ENCODE measurements at places on chromosomes 3 and 15. TPM values are rescaled to one million over a fixed set of nuclear protein-coding genes. Genes with fewer than 3 reads are reported as not detected.
A peak's percentile ranks its signal among the peaks of the same experiment; 100 is the strongest.

Gene APH1B
- 22.9 TPM for total RNA-seq

Gene TUSC7
- not detected for total RNA-seq

Gene PCBP4
- 16.4 TPM for total RNA-seq

Gene POPDC2
- total RNA-seq, result 0.19 TPM

Gene PLA1A
- total RNA-seq, result not detected

Gene TMC3
- total RNA-seq, result not detected

Gene LRRC58
- 15.4 TPM for total RNA-seq

DNA sequence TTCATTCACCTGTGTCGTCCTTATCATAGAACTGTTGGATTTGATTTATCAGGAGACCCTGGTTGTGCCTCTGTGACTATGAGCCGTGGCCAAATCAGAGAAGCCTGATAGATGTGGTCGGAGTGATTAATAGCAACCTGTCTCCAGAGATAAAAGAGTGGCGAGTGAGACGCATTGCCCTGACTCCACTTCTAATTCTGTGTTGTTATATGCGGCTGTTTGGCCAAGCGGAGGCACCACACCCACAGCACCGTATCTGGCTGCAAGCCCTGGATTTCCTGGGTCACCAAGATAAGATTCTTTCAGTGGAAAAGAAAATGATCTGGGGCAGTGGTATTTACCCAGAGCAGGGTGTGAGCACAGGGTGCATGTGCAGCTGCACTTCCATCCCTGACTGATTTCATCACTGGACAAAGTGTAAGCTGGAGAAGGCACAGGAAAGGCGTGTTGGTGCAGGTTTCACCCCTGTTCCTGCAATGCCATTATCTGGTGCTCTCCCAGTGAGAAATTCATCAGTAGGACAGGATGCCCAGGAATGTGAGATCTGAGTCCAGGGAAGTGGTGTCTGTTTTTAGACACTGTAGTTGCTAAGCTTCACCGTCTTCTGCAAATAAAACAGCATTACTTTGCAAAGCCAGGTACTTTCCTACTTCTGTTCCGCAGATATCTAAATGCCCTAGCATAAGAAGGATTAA, 84.6 kb downstream of the CD47 start:
- no peak for DNase-seq

DNA sequence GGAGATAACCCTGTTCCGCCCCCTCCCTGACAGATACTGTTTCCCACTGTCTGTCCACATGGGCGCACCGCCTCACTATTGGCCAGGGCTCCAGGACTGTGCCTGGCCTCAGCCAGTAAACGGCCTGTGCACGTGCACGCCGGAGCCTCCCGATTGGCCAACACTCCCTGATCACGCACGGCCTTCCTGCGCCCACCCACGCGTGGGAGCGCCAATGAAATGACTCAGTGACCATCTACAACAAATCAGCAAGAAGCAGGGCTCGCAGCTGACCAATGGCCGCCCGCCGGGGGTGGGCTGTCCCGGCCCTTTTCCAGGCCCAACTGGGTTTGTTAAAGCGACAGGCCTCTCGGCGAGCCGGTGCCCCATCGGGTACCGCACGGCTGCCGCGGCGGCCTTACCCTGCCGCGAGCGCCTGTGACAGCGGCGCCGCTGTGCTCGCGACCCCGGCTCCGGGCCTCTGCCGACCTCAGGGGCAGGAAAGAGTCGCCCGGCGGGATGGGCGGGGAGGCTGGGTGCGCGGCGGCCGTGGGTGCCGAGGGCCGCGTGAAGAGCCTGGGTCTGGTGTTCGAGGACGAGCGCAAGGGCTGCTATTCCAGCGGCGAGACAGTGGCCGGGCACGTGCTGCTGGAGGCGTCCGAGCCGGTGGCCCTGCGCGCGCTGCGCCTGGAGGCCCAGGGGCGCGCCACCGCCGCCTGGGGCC, at the start of gene ARRDC4:
Gene ARRDC4, plus strand, starts transcription at position 340 of the 703 bp plus-strand sequence. Its CDS starts 159 bp downstream, at position 499.
- DNase-seq, result peak; percentile 94

DNA sequence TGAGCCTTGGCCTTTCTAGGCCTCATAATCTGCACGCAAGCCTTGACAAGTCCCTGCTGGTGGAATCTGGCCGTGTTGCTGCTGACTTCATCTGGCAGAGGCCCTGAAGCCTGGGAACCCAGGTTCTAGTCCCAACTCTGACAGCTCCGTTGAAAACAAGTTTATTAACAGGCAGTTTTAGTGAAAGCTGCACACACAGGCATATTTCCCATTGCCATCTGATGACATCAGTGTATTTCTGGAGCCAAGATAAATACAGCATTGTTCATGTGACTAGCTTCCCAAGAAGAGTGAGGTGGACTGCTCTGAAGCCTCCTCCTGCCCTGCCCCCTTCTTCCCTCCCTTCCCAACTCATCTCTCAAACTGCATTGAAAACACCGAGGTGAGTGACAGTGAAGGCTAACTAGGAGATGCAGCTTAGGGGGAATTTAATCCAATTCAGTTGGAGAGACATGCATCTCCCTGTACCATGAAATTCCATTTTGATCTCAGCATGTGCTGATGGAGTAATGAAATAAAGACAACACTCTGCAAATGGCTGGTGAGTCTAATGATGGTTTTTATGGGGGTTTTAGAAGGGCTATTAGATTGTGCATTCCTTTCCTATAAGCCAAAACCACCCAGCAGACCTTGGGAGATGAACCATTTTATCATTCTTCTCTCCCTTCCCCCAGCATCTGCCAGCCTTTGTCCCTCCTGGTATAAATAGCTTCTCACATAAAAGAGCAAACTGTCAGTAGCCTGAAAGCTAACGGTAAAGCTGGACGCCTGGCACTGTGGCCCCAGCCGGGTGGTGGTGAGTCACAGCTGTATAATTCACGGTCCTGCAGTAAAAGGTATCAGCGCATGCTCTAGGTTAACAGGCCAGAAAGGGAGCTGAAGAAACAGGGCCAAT, 38.0 kb downstream of the PRICKLE2 start:
- DNase-seq, result no peak

DNA sequence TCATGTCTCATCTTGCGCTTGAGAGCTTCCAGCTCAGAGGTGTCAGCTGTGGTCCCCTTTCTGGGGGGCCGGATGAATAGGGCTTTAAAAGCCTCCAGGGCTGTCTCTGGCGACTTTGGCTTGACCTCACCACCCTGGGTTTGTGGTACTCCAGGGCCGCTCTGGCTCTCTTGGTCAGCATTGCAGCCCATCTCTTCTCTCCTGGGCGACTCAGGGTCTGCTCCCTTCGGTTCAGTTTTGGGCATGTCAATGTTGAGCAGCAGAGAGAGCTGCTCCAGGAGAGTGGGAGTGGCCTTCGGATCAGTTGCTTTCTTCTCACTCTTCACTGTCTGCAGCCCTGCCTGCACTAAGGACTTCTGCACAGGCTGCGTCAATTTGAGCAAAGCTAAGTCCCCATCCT, 127.9 kb downstream of the FMN1 start:
- no peak for DNase-seq

GRCh38 chr3:28786446-28786845, 437.8 kb upstream of the AZI2 start:
- DNase-seq, result no peak

- DNase-seq, result no peak
Measured at GRCh38 chr3:115418583-115418982, 204.7 kb upstream of the GAP43 start.

DNA sequence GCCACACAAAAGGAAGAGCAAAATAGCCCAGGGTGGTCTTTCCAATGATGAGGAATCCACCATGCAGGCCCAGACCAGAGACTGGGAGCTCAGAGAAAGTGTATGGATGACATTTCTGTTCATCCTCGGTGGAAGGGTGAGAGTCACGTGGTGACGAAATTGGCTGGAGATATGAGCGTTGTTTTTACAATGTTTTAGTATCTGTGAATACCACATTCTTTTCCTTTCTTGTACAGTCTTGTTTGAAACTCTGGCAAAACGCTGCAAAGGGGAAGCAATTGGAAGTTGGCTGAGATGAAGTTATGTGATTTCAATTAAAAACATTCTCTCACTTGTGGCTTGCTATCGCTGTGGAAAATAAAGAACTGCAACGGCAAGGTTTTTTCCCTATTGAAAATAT, 137.5 kb downstream of the MAGI1 start:
- no peak for DNase-seq

- DNase-seq, result no peak
Measured at GRCh38 chr3:24793896-24794295, 299.2 kb upstream of the THRB start.

DNA sequence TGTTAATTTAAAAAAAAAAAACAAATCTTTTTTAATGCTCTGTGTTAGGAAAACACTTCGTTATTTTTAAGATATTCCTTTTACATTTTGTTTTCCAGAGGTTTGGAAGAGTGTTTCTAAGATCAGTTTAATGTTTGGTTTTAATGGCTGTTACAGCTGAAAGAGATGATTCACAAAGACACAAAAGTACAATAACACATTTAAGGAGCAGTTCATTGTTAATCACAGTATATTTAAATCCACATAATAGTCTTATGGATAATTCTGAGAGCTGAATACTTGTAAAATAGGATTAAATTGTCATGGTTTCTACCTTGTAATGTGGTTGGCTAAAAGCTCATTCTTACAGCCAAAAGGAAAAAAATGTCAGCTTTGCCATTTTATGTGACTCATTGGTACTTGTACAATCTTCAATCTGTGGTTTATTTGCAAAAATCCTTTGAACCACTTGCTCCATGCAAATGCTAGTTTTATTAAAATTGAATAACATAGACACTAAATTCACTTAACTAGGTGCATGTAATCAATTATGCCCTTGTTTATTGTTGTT, 426.4 kb downstream of the NLGN1 start:
- no peak for DNase-seq

- DNase-seq, result no peak
Measured at GRCh38 chr15:57820119-57820518, 113.6 kb downstream of the POLR2M start.

- no peak for DNase-seq
Measured at GRCh38 chr3:184189421-184189820, 3.4 kb downstream of the ABCF3 start.

DNA sequence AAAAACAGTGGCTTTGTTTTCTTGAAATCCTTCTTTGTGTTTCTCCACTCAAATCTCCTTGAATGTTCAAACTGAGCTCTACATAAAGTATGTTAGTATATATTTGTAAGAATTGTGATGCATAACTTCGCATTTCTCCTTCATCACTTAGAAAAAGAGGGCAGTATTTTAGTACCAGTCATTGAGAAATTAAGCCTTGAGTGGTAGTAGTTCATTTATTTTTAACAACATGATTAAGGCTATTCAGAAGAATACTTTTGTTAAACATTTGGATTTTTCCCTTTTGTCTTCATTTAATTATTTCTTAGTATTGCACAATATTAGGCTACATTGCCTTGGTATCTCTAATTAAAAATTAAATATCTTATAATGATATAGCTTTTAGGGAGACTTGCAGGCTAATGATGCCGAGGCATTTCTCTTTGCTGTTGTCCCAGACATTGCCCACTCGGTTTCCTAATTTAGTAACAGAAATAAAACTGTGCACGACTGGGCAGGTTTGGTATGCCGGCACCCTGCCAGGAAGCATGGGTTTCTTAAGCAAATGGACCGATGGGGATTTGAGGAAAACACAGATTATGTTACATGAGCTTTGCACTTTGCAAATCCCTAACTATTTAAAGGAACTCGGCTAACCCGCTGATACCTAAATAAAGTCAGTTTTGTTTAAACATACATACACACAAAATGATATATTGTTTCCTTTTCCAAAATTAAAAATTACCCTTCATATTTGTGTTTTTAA, 54.7 kb downstream of the LRRC28 start:
- no peak for DNase-seq

DNA sequence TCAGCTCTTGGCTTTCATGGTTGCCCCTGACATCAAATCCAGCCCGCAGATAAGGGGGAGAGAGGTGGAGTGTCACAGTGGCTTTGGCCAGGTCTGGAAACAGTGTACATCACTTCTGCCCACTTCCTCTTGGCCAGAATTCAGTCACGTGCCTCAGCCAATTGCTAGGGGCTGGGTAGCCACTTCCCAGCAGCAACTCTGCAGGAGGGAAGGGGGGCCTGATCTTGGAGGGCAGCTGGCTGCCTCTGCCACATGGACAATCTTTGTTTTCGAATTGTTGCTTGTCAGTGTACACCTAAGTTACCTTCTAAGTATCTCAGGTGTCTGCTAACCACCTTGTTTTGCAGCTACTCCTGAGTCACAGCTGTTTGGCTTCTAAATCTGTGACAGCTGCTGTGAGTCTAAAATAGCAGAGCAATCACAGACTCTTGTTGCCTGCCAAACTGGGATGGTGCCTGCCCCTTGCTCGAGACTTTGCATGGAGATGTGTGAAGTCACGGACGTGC, 41.0 kb upstream of the LIMD1 start:
- no peak for DNase-seq

GRCh38 chr15:89801471-89802195, 13.0 kb downstream of the ANPEP start:
- no peak for DNase-seq

GRCh38 chr3:109413049-109413448, 75.7 kb upstream of the DPPA4 start:
- no peak for DNase-seq

GRCh38 chr3:139093840-139094239, 49.1 kb upstream of the PRR23C start:
- no peak for DNase-seq

GRCh38 chr3:33424606-33425452, 15.4 kb downstream of the UBP1 start:
- DNase-seq, result no peak

DNA sequence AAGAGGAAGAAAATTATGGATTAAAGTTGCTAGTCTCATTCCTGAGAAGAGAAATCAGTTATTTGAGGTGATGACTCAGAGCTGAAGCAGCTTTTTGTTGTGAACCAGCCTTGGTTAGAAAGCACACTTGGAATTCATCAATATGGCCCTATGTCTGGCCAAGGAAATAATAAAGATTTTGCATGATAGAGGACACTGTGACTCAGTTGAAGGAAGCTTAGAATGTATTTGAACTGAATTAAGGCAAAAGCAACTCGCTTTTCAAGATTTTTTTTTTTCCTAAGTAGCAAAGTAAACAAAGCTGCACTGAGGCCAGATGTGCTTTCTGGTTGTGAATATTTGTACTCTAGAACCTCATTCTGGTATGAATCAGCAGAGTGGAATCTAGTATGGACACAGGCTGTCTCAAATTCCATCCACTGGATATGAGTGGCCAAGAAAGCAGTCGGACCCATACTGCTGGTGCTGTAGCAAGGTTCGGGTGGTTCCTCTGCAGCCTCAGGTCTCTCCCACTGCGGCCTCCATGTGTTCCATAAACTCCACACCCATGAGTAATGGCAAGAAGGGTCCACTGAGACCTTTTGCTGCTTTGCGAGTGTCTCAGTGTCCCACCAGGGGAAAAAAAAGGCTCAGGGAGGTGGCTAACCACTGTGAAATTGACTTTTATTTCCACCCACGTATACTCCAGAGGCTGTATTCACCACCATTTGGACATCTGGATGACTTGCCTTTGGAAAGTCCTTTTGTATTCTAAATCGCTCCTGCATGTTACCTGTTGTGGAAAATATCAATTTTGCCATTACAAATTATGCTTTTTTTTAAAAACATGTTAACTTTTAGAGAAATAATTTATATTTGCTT, 53.1 kb downstream of the TGFBR2 start:
- no peak for DNase-seq

- DNase-seq, result no peak
Measured at GRCh38 chr3:69646287-69647067, 92.8 kb upstream of the MITF start.

Data from H1 (cell line).